ENCODE measurements at places on chromosomes 3 and 15.

DNA sequence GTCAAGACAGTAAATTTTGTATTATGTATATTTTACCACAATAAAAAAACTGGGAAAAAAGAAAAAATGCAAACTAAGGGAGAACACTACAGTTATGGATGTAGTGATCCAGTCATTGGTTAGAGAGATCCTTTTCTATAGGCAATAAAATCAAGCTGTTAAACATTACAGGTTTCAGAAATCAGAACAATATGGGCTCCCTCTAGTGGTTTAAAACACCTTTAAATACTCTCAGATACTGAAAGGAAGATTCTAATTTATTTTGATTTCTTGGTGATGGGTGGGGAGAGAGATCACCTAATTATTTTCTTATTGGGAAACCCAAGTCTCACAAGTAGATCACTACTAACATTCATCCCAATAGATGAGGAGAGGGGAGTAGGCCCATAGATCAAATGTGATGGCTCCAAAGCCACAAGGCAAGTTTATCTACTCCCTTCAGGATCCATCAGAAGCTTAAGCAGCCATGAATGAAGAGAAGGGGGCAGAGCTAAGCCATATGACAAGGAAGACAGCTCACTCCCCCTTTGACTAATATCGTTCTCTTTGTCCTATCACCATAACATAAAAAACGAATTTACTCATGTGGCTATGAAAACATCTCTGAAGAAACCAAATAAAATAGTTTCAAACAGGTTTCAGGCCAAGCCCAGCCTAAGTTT, 118.6 kb downstream of the ANO10 start:
- DNase-seq: no peak

GRCh38 chr3:48434591-48435222, 4.8 kb upstream of the PLXNB1 start:
- DNase-seq: no peak

DNA sequence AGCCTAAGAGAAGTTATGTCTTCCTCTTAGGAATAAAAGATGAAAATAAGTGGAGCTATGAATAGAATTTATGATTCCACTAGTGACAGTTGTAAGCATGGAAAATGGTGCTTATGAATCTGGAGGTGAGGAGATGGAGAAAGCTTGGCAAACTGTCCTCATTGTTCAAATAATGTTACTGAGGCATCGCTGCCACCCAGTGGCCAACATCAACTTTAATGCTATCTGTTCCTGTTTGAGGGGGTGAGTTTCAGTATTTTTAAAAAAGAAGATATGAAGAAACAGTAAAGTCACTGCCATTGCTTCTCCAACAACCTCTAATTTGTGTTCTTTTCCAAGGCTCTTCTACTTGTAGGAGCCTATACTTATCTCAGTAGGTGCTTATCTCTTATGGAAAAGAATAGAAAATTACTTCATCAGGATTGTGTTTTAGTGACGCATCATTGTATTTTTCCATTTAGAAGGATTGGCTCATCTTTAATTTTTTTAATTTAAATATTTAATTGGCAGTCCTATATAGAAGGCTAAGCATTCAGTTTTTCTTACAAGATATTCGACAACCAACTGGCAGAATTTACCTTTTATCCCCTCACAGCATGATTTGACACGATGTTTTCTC, 260.4 kb upstream of the P2RY1 start:
- DNase-seq: no peak

DNA sequence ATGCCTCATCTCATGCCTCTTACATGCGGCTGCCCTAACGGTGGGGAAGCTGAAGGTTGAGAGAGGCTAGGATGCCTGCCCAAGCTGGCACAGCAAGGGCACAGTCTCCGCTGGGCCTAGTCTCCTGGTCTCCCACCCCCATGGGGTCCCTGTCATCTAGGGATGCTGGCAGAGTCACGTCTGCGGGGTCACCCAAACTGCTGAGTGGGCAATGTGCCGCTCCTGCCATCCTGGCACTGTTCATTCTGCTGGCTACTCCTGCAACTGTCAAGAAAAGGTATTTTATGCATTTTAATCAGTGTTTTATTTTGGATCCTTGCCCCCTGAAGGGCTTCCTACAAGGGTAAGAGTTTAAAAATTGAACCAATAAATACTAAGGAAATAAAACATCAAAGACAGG, 12.8 kb downstream of the LINGO1 start:
- DNase-seq: no peak

DNA sequence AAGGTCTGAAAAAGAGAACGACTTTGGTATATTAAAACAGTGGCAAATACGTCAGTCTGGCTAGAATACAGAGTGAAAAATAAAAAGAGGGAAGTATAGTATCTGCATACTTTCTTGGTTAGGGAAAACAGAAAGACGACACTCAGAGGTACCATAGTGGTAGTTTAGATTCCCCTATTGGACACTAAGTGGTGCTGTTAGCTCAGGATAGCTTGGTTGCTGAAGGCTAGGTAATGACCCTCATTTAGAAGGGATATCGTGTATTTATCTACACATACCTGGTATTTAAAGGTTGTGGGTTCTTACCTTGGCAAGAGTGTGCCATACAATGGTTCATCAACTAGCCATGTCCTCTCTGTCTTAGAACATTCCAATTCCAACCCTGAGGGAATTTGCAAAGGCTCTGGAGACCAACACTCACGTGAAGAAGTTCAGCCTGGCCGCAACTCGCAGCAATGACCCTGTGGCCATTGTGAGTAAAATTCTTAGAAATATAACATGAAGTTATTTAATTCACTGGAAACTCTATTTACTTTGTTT, 31.0 kb downstream of the TMOD2 start:
- DNase-seq: no peak

- no peak for DNase-seq
Measured at GRCh38 chr15:73054417-73054953, 2.2 kb downstream of the NEO1 start.

DNA sequence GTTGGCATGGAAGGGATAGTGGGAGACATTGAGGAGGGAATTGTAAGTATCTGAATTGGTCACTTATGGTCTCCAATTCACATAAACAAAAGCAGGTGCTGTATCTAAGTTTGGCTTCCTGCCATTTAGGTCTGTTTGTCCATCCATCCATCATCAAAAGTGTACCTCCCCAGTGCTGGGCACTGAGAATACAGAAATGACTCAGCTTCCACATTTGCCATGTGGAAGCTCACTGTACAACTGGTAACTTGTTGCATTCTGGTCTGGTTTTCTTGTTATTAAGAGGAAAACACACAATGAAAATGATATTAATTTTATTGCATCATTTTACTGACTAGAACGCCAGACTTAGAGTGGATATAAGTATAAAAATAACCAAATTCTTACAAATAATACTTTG, 30.9 kb upstream of the MUC13 start:
- no peak for DNase-seq

DNA sequence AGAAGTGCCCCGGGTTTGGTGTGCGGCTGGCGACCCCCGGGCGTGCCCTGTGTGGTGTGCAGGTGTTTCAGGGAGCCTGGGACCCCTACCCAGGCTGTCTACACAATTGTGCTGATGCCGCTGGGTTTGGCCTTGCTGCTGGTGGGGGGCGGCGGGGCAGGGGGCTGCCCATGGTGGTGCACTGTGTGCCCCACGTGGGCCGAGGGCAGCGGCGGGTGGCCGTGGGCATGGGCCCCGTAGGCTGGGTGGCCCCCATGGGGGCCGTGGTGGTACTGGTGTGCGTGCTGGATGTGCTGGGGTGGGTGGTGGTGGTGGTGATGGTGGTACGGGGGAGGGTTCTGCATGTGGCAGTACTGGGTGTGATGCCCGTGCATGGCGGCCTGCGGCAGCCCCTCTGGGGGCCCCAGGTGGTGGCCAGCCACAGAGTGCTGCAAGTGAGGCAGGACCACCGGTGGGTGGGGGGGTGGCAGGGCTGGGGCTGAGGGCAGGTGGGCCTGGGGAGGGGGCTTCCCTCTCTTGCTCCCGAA, 59.6 kb upstream of the RPL32 start:
- no peak for DNase-seq

- no peak for DNase-seq
Measured at GRCh38 chr3:152539191-152539764, 270.5 kb downstream of the MBNL1 start.

- no peak for DNase-seq
Measured at GRCh38 chr3:120742849-120743365, 363 bp downstream of the GTF2E1 start.

DNA sequence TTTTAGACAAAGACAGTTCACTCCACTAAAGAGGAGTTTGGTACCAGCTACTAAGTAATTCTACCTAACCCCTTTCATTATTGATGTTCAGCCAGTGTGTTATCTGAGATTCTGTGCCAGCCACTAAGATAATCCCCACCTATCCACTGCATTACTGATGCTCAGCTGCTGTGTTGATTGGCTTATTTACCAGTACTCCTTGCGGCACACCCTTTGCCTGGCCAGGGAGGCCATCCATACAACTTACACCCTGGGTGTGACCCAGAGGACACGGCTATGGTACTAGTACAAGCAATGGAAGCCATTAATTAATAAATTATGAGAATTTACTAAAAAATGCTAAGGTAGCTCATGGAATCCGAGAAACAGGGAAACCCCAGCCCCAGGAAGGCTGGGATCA, 290.7 kb upstream of the CTNNB1 start:
- DNase-seq: no peak
